ENCODE measurements at places on chromosomes 2 and 18.

DNA sequence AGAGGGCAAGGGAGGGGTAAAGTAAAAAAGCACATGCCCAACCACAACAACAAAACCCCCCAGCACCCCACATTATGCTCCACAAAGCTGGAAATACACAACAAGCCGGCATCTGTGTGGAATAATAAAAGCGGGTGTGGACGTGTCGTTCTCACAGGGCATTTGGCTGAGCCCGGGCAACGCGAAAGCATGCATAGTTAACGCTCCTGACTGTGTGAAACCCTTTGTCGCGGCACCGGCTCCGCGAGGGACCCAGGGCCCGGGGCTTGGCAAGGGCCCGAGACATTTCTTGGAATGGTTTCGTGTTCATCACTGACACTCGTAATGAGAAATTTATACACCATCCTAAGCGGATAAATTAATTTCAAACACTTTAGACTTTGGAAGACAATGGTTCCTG lies 165.6 kb downstream of the INHBB start:
- peak; percentile 74 for DNase-seq

DNA sequence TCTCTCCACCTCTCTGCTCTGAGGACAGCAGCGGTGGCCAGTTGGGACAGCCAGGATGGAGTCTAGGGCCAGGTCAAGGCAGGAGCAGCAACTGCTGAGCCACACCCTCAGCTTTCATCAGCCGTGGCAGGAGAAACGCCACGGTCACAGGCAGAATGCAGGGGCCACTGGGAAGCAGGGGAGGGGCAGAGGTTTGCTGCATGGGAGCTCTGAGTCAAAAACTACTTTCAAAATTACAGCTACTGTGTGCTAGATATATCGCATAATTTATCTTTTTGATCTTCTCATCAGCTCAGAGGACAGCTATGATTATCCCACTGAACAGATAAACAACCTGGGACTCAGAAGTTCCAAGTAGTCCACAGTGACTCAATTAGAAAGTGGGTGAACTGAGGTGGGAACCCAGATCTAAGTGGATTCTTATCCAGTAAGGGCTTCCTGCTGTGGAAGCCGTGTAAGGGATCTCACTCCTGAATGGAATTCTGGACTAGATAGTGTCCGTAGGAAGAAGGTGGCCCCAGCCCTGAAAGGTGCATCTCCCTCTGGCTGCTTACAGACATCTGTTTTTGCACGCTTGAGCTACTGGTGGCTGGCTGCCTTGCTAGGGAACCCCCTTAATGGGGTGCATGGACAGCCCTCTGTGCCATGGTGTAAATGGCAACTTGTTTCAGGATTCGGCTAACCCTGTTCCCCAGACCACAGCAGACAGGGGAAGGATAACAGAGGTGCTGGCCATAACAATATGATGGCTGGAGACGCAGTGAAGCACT lies 194.6 kb upstream of the SMAD2 start:
- DNase-seq = no peak

- DNase-seq = no peak
Observed at GRCh38 chr2:69796174-69796573, 33.3 kb upstream of the GMCL1 start.

GRCh38 chr2:134231965-134232340 lies 21.9 kb upstream of the MGAT5 start:
- no peak for DNase-seq

GRCh38 chr2:135994281-135994680 lies 8.9 kb upstream of the DARS1 start:
- no peak for DNase-seq

GRCh38 chr18:57910817-57911216 lies 107.7 kb upstream of the ATP8B1 start:
- DNase-seq = peak; percentile 79

- DNase-seq = no peak
Observed at GRCh38 chr2:67842375-67842959, 220.3 kb downstream of the C1D start.

- DNase-seq = no peak
Observed at GRCh38 chr2:169027234-169027633, 3.9 kb downstream of the ABCB11 start.

GRCh38 chr18:33612632-33613031 lies 34.6 kb downstream of the ASXL3 start:
- no peak for DNase-seq

DNA sequence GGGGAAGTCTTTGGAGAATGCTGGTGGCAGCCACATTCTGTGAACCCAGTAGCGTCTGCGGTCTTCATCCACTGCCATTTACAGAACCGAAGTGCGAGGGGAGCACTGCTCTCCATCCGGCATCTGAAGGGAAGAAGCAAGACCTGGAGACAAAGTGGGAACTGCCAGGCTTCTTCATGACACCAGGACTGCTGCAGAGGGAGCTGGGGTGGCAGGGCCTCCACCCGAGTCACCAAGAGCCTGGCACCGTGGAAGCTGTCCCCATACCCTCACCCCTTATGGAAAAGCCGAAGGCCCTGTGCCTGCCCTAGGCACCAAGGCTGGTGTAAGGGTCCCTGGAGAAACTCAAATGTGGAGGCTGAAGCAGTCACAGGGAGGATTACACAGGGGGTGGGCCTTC lies 79.8 kb downstream of the CIB4 start:
- no peak for DNase-seq

DNA sequence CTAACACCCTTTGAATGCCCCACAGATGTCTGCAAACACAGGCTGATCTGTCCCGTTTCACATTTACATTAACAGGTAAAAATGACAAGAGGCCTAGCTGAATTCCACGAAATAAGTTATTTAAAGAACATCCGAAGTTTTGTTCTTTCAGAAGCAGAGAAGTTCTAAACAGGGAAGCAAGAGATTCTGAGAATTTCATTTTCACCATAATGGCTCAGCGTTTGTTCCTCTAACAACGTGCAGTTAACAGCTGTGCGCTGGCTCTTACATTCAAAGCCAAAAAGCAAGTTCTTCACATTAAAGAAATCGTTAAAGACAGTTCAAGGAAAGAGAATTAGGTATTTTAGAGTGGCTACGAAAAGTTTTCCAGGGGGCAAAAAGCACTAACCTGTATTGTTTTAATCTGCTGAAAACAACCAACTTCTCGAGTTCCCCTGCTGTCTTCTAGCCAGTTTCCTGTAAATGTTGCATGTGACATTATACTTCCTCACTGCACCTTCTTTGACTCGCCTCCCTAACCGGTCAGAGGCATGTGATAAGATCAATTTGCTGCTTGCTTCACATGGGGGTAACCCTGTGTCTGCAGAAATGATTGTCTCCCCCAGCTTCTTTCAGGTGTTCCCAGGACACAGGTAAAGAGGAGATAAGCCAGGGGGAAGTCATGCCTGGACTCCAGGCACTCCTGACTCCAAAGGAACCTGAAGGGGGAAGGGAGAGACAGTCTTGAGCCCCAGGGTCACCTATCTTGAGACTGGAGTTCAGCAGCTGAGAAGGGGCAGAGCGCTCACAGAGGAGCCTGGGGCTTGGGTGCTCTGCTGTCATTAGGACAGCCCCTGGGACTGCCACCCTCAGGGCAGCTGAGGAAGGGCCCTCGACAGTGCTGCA lies 36.8 kb upstream of the WIPF1 start:
- no peak for DNase-seq

GRCh38 chr2:235416858-235417499 lies 76.9 kb upstream of the AGAP1 start:
- no peak for DNase-seq

DNA sequence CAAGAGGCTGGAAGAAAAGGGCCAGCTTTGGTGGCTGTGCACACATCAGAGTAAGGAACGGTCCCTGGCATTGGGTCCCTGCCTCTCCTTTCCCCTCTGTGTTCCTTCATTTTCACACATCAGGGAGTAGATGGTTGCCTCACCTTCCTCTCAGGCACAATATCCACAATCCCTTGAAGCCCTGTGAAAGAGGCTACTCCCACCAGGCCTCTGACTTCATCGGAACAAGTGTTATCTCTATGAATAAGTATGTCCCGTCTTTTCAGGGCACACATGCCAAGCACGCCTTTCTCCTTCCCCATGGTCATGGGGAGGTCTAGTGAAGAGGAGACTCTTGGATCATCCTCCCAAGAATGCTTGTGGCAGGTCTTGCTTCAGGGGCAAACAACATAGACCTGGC lies 61.2 kb upstream of the LMAN1 start:
- DNase-seq = no peak

DNA sequence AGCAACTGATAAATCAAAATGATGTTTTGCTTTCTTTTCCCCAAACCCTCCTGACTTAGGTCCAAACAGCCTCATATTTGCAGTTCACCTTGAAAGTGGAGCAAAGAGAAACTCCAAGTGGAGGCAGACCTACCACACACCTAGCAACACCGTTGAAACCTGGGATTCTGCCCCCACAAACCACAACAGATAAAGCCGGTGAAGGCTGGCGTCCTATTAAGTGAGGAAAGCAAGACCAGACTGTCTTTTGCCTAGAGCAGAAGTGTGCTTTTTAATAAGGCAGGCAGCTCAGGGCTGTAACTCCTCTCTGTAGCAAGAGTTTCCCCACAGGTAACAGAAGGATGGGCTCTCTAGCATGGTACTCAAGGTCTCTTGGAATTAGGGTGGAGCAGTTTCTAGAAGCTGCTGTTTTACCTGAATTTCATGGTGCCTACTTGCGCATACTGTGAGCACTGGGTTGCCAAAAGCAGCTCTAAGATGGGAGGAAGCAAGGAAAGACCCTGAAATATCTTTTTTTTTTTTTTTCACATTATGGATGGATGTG lies 336.9 kb downstream of the BCL11A start:
- peak; percentile 7 for DNase-seq

DNA sequence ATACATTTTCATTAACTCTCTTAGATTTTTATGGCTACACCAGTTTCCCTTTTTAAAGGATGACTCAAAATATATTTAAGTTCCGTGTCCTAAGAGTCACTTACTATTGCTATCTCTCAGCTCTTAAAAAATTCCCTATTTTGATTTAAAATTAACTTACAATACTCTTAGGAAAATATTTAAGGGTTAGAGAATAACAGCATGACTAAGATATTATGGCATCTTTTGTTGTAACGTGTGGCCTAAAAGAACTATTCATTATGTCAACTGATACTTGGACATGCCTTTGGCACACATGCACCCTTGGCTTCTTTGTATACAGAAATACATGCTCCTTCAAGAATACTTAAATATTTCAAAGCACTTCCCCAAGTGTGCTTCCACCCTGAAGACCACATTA lies 42.3 kb downstream of the SCN3A start:
- no peak for DNase-seq

DNA sequence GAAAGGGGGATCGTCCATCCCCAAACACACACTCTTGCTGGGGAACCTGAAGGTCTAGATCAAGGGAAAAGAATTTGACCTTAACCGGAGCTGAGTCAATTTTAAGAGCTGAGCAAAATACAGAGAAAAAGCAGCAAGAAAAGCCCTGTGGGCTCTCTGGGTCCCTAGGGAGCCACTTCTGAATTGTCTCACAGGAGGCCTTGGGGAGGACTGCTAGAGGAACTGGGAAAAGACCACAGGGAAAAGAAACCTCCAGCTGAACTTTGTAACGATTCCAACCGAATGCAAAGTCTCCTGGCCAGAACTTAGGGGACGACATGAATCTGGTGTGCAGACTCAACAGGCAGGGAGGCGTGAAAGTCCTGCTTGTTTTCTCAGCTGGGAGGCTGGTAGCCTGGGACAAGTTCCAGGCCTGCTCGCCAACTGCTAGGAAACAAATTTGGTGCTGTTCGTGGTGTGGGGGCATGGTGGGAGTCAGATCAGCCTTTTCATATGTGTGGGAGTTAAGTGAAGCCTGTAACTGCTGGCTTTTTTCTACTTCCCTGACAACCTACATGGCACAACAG lies 644.6 kb upstream of the CNTNAP5 start:
- DNase-seq = no peak

DNA sequence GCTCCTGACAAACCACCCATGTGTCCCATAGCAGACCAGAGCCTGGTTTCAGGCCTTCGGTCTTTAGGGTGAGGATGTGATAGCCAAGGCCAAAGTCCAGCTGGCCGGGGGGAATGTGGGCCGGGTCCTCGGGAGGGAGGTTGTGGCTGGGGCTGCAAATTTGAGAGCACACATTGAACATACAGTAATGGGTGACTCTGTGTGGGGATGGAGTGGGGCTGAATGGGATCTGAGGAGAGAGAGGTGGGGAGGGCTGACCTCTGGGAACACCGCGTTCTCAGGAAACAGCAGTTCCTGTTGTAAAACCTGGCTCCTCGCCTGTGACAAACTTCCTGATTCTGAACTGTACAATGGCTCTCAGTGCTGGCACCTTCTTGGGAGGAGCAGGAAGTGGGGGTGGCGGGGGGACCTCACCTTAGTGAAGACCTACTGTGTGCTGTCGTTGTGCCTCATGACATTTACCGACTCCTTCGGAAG lies 48.8 kb downstream of the MCFD2 start:
- DNase-seq = no peak

- DNase-seq = no peak
Observed at GRCh38 chr2:5530011-5530696, 162.0 kb upstream of the SOX11 start.

DNA sequence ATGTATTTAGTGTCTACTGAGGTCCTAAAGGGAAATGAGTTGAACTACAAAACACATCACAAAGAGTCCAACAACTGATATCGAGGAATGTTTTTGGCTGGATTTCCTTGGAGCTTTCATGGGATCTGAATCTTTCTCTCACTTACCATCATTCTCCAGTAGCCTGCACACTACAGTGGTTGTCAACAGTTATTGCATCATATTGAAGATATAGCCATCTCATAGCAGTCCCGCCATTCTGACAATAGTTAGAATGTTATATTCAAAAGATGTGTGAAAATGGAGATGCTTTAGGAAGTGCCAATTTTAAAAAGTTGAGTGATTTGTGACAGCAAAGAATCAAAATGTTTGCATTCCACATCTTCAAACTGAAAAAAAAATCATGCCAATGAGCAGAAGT lies 186.8 kb downstream of the DSC3 start:
- no peak for DNase-seq

DNA sequence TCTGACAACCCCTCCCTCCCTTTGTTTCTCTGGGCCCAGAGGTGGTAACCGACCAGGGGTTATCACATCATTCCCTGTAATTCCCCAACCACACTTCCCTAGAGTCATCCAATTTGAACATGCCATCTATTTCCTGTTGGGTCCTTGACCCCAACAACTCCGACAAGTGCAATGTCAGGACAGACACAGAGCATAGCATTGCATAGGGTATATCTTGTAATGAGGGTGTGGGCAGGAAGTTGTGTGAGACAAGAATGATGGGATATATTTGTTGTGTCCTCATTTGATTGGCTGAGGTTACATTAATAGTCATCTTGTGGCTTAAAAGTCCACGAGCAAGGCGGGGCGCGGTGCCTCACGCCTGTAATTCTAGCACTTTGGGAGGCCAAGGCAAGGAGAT lies 33.4 kb upstream of the CNOT11 start:
- no peak for DNase-seq

DNA sequence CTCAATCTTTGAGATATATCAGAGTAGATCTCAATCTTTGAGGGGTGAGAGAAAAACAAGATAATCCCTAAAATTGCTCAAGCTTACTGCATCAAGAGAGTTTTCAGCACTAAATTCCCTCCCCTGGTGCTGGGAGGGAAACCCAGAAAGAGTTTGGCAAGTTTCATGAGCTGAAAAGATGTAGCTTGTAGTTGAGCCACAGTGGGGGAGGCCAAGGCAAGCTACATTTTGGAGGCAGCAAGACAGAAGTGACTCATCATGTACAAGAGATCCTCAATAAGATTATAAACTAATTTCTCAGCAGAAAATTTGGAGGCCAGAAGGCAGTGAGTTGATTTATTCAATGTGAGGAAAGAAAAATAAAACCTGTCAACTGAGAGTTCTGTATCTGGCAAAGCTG lies 308.2 kb downstream of the PIEZO2 start:
- DNase-seq = no peak

Measured in GM23338 (cell line).